ENCODE measurements at places on chromosomes 3 and 15.

GRCh38 chr3:149077628-149078027, 8.7 kb downstream of the HLTF start:
- no peak for DNase-seq

DNA sequence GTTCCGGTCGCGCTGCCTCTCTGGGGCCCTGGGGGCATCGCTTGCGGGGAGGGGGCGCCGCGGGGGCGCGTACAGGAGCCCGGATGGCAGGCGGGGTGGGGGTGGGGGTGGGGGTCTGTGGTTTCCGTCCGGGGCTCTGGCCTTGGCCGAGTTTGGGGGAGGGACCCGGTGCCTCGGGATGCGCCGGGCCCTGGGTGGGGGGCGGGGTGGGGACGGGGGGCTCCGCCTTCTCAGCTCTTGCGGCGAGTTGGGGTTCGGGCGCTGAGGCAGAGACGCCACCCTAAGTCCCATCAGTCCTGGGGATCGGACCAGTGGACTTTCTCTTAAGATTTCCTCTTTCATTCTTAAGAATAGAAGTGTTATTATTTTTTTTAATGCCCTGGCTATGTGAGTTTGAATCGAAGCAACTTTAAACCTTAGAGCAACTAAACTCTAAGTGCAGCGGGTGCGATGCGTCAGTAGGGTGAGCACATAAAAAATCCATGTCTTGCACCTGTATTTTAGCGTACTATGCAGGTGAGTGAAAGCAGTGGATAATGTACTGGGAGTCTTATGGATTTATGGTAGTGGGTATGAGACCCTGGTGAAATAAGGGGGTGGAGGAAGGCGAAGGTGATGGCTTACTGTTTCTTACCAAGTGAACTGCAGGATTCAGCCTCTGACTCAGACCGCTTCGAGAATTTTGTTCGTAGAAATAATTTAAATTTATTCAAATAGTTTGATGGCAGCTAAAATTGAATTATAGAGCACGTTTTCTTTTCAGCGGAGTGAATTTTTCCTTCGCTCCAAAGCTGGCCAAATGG, 762 bp downstream of the CTNNB1 start:
- DNase-seq = no peak

- no peak for DNase-seq
Observed at GRCh38 chr3:146092230-146092629, 68.8 kb downstream of the PLOD2 start.

DNA sequence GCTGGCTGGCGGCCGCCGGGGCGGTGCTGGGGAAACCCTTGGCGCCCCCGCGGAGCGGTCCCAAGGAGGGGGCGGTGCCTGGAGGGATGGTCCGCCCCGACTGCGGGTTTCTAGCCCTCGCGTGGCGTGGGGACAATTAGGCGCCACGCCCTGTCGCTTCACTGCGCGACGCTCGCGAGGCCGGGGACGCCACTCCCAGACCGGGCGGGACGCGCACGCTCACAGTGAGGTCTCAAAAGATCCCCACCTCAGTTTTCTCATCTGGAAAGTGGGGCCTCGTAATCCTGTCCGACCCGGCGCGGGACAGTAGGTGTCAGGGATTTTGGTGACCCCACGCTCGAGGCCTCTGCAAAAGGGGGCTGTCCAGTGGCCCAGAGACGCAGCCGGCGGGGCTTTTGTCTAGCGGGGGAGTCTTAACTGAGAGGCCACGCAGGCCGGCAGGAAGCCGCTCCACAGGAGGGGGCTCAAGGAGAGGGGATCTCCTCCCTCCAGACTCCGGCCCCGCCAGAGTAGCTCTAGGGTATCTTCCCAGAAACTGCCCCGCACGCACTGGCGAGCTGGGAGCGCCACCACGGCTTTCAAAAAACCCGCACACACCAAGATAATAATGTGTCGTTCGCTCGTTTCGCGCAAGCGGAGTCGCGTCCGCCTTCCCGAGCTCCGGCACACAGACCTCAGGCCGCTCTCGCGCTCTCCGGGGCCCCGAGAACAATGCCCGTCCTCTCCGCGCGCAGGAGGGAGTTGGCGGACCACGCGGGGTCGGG, 710 bp upstream of the CLK3 start:
- peak; percentile 70 for DNase-seq

DNA sequence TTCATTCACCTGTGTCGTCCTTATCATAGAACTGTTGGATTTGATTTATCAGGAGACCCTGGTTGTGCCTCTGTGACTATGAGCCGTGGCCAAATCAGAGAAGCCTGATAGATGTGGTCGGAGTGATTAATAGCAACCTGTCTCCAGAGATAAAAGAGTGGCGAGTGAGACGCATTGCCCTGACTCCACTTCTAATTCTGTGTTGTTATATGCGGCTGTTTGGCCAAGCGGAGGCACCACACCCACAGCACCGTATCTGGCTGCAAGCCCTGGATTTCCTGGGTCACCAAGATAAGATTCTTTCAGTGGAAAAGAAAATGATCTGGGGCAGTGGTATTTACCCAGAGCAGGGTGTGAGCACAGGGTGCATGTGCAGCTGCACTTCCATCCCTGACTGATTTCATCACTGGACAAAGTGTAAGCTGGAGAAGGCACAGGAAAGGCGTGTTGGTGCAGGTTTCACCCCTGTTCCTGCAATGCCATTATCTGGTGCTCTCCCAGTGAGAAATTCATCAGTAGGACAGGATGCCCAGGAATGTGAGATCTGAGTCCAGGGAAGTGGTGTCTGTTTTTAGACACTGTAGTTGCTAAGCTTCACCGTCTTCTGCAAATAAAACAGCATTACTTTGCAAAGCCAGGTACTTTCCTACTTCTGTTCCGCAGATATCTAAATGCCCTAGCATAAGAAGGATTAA, 84.6 kb downstream of the CD47 start:
- DNase-seq = no peak

- no peak for DNase-seq
Observed at GRCh38 chr3:128553560-128553959, 60.6 kb upstream of the GATA2 start.

DNA sequence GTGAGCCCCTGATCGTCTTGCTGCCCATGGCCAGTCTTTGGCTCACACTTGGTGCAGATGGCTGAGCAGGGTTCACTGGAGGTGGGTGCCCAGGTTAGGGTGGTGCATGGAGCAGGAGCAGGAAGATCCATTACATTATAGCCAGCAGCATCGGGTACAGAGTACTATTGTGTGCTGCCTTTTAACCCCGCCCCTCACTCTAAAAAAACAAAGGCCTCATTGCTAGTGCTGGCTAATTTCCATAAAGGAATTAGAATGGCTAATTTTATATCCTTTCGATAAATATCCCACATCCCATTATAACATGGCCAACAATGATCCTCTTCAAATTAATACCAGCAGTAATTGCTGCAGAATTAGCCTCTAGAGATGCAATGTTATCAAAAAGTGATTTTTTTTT, 45.8 kb upstream of the PPP4R2 start:
- no peak for DNase-seq

DNA sequence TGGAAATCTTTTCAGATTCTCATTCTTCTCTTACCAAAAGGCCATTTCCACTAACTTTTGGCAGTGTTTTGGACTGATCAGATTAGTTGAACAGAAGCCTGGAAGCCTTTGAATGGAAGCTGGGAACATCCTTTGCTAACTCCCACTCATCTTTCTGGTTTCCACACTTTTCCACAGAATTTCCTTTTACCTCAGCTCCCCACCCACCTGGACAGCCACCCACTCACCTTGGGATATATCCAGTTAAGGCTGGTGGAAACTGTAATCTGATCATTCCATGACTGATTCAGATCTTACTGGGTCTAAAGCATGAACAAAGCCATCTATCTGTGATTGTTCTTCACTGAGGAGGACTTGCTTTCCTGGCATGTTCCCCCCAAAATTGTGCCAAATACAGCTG, 119.5 kb downstream of the CCNL1 start:
- no peak for DNase-seq

- DNase-seq = no peak
Observed at GRCh38 chr3:129954514-129954913, 20.0 kb upstream of the TRH start.

- no peak for DNase-seq
Observed at GRCh38 chr15:29792426-29793159, 29.7 kb downstream of the TJP1 start.

DNA sequence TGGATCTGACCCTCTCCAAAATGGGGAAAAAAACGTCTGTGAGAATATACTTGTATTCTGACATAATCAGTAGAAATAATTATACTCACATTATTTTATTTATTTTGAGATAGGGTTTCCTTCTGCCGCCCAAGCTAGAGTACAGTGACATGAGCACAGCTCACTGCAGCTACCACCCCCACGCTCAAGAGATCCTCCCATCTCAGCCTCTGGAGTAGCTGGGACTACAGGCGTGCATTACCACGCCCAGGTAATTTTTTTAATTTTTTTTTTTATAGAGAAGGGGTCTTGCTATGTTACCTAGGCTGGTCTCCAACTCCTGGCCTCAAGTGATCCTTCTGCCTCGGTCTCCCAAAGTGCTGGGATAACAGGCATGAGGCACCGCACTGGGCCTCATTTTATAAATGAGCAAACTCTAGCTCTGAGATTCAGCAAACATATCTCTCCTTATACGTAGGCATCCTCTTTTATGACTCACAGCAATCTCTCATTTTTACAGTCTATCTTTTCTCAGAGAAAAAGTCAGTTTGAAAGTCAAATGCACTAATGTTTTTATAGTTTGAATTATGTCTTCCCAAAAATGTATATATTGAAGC, 989 bp upstream of the VGLL3 start:
- DNase-seq = no peak

GRCh38 chr15:100900795-100901169, 18.4 kb upstream of the LRRK1 start:
- DNase-seq = no peak

DNA sequence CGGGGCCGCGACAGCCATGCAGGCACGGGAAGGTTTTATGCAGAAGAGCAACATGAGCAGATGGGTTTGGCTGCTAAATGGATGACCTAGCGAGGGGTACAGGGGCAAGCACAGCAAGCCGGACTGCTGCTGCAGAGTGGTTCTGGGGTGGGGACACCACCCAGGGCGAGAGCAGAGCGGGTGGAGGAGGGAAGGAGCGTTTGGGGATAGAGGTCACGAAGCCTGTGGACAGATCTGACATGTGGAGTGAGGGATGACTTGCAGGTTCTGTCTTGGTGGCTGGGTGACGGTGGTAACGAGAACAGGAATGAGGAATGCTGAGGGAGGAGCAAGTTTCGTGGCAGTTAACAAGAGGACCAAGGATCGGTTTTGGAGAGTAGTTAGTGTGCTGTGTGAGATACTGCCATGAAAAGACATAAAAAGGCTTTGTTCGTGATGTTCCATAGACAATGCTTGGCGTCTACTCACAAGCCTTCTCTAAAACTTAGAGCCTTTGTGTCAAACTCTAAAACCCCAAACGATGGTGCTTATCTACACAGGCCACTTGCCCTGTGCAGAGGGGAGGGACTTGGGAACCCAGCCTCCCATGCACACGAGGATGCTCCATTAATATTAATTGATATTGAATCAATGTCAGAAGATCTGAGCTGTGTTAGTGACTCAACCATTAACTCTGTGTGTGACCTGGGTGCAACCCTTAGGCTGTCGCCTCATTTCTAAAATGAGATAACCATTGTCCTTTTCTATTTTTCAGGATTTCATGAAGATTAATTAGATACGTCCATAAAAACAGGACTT, 132.7 kb upstream of the SLC2A2 start:
- DNase-seq = no peak

GRCh38 chr3:142240708-142241107, 15.3 kb upstream of the GK5 start:
- no peak for DNase-seq

DNA sequence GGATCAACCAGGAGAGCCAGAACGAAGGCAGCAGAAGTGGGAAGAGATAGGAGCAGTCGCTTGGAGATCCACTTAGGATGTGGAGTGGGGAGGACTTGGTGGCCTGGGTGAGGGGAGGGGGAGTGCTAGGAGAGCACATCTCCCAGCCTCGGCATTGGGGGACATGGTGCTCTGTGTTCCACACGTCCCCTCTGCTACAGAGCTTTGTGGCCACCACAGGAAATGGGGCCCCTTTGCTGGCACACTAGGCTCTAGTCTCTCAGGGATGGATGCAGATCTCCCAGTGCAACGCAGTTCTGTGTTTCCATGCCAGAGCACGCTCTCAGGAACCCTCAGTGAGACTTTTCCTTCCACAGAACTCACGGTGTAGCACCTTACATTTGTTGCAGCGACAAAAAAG, 68.8 kb downstream of the CHDH start:
- DNase-seq = no peak

GRCh38 chr15:82039871-82040270, 5.9 kb downstream of the MEX3B start:
- no peak for DNase-seq

DNA sequence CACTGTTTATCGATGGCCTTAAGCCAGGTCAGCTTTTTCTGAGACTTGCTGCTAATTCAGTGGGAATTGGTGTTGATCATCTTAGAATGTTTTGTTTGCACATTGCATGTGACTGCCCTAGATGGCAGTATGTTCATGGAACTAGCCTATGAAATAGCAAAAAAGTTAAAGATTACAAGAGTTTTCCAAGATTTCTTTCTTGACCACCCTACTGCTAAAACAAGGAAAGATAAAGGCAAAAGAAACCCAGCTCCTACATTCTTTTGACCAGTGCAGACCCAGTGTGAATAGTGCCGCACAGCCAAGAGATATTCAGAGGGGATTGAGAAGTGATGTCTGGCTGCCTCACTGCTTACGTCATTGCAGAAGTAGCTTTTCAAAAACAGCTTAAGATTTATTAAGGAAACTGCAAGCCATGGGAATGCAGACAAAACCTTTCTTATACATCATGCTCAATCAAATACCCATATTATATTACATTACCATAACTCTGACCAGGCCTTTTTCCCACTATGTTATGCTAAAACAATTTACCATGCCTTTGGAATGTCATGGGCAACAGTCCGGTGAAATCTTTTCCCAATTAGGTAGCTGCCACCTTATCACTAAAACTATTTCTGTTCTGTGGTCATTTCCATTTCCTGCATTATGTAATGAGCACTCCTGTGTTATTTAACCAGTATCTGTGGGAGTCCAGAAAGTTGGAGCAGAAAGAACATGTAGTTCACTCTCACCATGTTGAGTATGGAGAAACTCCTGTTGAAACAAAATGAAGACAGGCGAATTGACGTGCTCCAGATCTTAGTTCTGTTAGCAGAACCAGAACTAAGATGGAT, 6.0 kb downstream of the PHLDB2 start:
- DNase-seq = no peak
